H7 (cell line): ENCODE measurements at places on chromosomes 2 and 18.
A peak's percentile ranks its signal among the peaks of the same experiment; 100 is the strongest.

GRCh38 chr2:501130-501529, 176.1 kb downstream of the TMEM18 start:
- DNase-seq, result peak; percentile 83

GRCh38 chr2:197191177-197191939, 119.2 kb downstream of the ANKRD44 start:
- DNase-seq, result peak; percentile 52

- DNase-seq, result no peak
These were observed 299.4 kb downstream of the ZNF521 start for GRCh38 chr18:25052511-25052921.

DNA sequence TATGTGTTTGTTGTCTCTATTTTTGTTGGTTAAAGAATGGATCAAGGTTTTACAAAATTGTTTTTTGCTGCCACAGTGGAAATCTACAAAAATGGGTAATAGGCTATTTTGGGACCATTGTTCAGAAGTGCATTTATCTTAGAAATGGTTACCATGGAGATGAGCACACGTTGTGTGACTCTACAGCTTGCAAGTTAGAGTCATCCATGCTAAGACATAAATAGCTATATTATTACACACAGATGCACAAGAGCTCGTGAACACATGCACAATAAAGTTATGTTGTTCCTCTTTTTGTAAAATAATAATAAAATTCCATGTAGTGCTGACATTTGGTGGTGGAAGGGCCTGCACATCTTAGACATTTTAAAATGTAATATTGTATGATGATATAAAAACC, 15.5 kb upstream of the DUSP19 start:
- no peak for DNase-seq
